ENCODE measurements at places on chromosomes 5 and 9.

DNA sequence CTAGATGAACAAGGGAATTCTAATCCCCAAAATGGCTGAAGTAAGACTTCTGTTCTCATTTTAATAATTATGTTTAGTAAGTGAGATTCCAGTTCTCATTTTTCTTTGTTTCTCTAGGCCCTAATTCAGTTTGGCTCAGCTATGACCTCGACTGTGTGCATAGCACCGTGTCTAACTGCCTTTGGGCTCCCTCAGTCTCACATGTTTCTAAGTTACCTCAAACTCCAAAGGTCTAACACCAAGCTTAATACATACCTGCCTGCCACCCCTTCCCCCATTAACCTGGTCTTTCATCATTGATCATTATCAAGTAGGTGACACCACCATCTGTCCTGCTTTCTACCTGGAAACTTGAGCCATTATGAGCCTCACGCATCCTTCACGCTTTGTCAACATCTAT, 273.2 kb downstream of the SAXO1 start:
- DNase-seq = no peak

- no peak for DNase-seq
Observed at GRCh38 chr5:165266939-165267338, 1761.5 kb downstream of the MAT2B start.

GRCh38 chr5:133147411-133147810, 95.6 kb downstream of the HSPA4 start:
- DNase-seq = peak; percentile 9

DNA sequence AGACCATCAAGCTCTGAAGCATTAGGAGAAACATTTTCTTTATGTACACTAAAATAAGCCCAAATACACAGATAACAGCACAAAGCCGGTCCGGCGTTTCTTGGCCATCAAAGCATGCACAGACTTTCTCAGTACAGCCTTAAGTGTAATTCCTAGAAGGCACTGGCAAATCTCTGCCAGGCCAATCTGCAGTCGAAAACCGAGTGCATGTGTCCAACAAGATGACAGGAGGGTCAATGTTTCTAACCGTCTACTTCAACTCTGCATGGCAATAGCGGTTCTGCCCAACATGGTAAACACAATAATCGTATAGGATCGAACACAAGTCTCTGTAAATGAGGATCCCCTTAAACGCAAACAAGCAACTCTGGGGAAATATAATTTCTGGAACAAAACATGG, 1.1 kb downstream of the ARL15 start:
- no peak for DNase-seq

- no peak for DNase-seq
Observed at GRCh38 chr5:141636106-141636412, 590 bp downstream of the HDAC3 start.

DNA sequence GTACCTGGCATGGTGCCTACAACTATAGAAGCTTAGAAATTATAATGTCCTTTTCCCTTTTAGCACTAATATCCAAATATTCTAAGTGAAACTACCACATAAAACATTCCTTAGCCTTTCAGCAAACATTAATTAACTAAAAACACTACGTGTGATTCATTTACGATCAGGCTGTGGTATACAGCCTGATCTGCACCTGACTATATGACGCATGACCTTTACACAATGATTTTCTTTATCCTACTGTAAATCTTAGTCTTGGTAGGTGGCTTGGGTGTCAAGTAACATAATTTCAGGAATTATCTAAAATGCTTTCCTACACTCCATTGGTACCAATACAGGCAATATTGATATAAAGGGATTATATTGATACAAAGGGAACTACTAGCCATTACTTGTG, 686.7 kb downstream of the DTWD2 start:
- no peak for DNase-seq

DNA sequence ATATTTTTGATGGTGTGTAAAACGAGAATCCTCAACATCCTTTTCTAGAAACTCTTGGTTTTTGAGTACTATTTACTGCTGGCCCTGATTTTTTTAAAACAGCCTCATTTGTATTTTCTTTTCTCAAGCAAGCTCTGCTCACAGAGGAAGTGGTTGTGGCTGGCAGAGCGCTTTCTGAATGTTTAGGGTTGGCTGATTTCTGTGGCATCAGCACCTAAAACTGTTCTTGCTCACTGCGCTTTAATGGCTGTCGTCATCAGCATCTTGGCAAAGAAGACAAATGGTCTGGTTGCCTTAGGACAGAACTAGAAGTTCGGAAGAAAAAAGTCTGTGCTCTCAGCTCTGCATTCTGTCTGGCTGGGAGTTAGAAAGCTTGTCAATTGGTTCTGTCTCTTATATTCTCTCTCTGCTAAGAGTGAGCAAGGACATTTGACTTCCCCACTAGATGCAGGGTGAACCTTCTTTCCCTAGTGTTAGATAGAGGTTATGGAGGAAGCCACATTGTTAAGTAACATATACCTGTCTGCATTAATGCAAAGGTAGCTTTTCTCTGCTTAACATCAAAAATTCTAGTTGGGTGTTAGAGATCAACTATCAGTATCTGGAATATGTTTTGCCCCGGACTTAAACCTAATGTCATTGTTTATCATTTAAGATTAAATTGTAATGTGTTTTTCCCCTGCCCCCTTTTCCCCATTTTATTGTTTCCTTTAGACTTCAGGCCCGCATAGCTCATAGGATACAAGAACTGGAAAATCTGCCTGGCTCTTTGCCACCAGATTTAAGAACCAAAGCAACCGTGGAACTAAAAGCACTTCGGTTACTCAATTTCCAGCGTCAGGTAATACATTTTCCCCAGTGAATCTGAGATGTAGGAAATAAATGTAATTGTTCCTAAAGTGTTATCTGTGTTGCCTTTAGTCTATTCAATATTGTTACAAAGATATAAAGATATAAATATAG, 39.0 kb downstream of the SMARCA2 start:
- peak; percentile 95 for DNase-seq

GRCh38 chr9:19498015-19498414, 89.2 kb downstream of the ACER2 start:
- no peak for DNase-seq

GRCh38 chr5:134528556-134528955, 3.1 kb downstream of the JADE2 start:
- DNase-seq = no peak

DNA sequence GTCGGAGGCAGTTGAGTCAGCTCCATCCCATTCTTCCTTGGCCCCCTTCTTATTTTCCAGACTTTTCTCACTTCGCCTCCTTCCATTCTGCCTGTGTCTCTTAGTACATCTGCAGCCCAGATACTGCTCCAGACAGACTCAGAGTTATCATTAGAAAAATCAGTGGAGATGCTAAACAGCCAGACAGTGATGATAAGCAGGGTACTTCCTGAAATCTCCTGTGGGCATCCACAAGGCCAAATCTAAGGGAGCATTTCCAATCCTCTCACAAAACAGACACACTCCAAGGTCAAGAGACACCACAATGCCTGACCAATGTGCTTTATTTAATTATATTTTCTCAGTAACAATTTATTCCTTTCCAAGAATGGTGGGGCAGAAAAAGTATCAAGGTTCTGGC, 14.5 kb upstream of the RLN1 start:
- no peak for DNase-seq

DNA sequence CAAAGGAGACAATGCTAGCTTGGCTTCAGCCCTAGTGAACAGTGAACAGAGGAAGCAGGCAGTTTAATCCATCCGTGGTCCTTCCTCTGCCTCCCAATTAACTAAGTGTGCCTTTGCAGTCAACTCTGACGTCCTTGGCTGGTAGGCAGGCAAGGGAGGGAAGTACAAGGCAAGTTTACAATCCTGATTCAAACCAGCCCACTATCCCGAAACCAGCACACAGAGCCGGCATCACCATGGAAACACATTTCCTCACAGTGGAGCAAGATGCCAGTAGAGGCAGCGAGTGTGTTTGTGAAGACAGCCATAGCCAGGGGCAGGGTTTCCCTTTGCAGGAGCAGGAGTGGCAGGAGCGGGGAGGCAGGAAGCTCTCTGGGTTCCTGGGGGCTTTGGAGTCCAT, 73.9 kb downstream of the GOLPH3 start:
- DNase-seq = no peak

Measured in GM12865 (cell line).